ENCODE measurements at places on chromosomes 7 and 10. TPM values are rescaled to one million over a fixed set of nuclear protein-coding genes. Genes with fewer than 3 reads are reported as not detected.

ACHE gene
- 0.51 TPM for total RNA-seq

SND1 gene
- 148 TPM for total RNA-seq

IFIT1B gene
- total RNA-seq, result not detected

PNLIPRP1 gene
- not detected for total RNA-seq

UNC5B gene
- total RNA-seq, result 2.9 TPM

SPAM1 gene
- total RNA-seq, result not detected

BEND7 gene
- total RNA-seq, result 16.8 TPM

LIPK gene
- total RNA-seq, result not detected

RET gene
- 0.65 TPM for total RNA-seq

PLEKHS1 gene
- total RNA-seq, result not detected

NSUN5 gene
- total RNA-seq, result 23.5 TPM

DMBT1 gene
- total RNA-seq, result under 0.01 TPM

EXOC6 gene
- total RNA-seq, result 4.7 TPM

ELOVL3 gene
- total RNA-seq, result under 0.01 TPM

PDE6C gene
- not detected for total RNA-seq

LSM8 gene
- total RNA-seq, result 91.8 TPM

MRC1 gene
- not detected for total RNA-seq

Data from mesangial cell (primary cell).